SW480 (cell line): ENCODE measurements at places on chromosomes 2 and 18.

DNA sequence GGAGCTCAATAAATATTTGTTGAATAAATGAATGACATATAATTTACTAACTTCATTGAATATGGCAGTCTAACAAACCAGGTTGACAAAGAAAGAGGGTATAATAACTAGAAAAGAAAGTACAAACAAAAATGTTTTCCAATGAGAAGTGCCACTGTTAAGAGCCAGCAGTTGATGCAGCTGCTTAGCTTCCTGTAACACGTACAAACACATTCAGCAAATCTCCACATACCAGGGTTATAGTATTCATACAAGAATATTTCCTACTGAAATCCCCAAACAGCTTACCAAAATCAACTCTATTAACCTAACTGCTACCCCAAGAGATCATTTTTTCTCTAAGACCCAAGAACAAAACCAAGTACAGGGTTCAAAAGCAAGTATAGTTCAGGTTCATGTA lies 77.7 kb downstream of the THADA start:
- no peak for DNase-seq

- no peak for DNase-seq
Measured at GRCh38 chr2:172296267-172297046, 130.9 kb upstream of the ITGA6 start.

GRCh38 chr2:234548695-234549420 lies 52.0 kb upstream of the ARL4C start:
- DNase-seq = no peak

DNA sequence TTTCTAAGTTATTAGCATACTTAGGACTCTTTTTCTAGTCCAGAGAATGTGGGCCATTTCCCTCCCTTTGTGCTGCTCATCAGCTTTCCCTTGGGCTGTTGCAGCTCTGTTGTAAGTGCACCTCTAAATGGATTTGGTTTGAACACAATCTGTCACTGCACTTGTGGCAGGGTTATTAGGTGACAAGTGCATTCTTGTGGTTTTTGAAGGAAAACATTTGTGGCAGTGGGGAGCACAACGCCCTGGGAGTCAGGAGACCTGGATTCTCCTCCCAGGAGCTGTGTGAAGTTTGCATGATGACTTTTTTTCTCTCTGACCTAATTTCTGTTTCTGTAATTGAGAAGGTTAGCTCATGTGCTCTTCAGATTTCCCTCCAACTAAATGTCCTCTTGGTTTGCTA lies 630.9 kb upstream of the FAM98A start:
- DNase-seq = no peak

DNA sequence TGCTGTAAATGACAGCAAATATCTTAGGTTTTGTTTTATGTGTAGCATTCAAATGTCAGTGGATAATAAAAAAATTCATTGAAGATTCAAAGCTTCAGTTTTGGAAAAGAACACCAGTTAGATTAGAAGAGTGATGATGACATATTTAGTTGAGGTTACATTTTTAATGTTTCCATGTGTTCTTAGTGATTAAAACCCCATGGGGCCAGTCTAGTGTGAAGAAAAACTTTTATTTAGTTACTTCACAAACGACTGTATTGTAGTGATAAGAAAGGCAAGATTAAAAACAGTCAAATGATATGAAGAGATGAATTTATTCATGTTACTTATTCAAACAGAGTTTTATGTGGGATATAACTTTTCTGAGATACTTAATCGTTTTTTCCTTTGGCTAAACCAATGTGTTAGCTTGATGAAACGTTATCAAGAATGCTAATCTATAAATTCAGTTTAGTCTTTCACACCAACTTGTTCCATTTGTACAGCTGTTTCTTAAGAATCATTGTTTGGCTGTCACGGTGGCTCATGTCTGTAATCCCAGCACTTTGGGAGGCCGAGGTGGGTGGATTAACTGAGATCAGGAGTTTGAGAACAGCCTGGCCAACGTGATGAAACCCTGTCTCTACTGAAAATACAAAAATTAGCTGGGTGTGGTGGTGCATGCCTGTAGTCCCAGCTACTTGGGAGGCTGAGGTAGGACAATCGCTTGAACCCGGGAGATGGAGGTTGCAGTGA lies 11.6 kb downstream of the BMPR2 start:
- no peak for DNase-seq

DNA sequence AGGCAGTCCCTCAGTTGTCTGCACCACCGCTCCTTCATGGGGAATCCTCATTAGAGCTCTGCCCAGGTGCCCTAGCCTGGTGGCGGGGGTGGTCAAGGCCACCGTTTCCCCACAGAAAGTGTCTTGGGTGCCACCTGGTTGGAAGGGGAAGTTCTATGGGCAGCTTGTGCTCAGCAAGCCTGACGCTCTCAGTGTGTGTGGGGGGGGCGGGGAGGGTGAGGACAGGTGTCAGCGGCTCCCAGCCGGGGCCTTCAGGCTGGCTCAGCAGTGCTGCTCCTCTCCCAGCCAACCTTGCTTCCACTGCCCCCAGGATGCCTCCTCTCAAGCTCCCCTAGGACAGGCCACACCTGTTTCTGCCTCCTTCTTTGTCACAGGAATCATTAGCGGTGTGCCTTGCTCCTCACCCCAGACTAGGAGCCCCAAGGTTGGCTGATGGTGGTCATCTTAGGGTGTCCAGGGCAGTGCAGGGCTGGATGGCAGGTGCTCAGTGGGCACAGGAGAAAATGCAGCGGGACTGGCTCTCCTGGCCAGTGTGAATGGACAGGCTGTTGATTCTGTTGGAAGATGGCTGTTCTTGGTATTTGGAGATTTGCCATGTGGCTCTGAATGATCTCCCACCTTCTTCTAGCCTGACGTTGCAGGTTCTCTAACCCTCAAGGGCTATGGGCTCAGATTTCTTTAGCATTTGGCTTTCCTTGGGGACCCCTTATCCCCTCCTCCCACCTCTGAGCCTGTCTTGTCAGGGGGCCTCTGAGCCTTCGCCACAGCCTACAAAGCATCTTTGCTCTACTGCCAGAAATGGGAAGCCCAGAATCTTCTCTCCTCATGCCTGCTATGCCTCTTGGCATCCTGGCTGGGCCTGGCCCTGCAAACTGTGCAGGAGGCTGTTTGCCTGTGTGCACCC lies 185.8 kb upstream of the HS6ST1 start:
- no peak for DNase-seq

DNA sequence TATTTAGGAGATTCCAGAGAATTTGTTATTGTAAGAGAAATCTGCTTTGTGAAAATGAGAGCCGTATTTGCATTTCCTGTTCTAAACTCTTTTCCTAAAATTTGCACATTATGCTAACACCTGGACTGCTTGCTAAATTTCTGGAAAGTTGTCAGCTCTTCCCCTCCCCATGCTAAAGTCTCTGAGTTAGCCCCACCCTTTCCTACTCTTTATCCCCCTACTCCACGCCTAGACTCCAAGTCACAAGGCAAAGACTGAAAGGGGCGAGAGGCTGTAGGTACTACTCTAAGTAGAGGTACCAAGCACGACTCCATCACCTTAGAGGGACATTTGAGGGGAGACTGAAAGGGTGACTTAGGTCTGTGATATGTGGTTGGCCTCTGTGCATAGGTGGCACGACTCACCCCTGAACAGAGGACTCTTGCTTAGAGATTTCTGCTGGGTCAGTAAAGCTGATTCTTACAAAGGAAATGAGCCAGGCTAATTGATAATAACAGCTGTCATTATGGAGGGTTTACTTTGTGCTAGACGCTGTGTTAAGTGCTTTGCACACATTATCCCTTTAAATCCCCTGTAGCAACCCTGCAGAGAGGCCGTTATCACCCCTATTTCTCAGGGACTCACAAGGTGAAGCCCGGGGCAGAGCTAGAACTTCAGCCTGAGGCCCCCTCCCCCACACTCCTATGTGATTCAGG lies 373.5 kb downstream of the EN1 start:
- DNase-seq = no peak
